ENCODE measurements at places on chromosomes 11 and 22.

DNA sequence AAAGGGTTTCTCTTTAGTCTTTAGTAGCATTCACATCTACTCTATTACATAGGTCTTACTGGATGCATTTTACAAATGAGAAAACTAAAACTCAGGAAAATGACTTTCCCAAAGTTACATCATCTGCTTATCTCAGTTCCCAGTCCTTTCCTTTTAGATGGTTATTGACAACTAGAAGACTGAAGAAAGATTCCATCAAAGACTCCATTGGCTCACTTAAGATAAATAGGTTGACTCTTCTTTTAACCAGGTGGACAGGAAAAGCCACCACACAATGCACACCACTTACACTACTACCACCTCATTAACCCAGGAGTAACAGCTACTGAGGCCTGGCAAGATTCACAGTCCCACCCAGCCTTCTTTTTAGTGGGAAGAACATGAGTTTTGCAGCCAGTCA is 123.6 kb downstream of the TRIM44 start:
- H3K4me3 ChIP-seq: no peak overlapping the region
- no peaks in the 10 kb centered on the region for H3K36me3 ChIP-seq
- H3K4me1 ChIP-seq: peaks cover 4% of the 10 kb centered on the region
- H3K27ac ChIP-seq: no peak overlapping the region

DNA sequence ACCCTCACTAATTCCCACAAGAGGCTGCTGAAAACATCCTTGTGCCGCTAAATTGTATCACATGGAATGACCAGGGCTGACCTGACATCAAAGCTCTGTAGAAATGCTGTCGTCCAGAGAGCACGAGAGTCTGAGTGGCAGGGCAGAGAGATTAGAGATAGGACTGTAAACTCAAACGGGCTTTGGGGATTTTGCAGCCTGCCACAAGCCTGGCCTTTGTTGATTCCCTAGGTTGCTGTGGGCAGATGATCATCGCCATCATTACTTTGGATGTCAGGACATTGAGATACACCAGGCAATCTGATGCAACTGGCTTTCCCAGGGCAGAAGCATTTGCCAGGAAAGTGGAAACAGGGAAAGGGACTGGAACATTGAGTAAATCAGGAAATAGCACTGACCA is 131.6 kb downstream of the ETS1 start:
- H3K36me3 ChIP-seq: peaks cover 43% of the 10 kb centered on the region
- DNase-seq: no peak
- no peak overlapping the region for H3K4me3 ChIP-seq
- peak overlapping the region; percentile 25 for H3K27ac ChIP-seq
- peaks cover 5% of the 10 kb centered on the region for H3K4me1 ChIP-seq
- no peaks in the 10 kb centered on the region for H3K27me3 ChIP-seq

GRCh38 chr22:23387827-23388516 is 192.1 kb downstream of the IGLL1 start:
- H3K4me3 ChIP-seq: no peak overlapping the region
- peaks cover 4% of the 10 kb centered on the region for H3K27me3 ChIP-seq
- DNase-seq: no peak
- no peaks in the 10 kb centered on the region for H3K36me3 ChIP-seq
- no peak overlapping the region for H3K27ac ChIP-seq

DNA sequence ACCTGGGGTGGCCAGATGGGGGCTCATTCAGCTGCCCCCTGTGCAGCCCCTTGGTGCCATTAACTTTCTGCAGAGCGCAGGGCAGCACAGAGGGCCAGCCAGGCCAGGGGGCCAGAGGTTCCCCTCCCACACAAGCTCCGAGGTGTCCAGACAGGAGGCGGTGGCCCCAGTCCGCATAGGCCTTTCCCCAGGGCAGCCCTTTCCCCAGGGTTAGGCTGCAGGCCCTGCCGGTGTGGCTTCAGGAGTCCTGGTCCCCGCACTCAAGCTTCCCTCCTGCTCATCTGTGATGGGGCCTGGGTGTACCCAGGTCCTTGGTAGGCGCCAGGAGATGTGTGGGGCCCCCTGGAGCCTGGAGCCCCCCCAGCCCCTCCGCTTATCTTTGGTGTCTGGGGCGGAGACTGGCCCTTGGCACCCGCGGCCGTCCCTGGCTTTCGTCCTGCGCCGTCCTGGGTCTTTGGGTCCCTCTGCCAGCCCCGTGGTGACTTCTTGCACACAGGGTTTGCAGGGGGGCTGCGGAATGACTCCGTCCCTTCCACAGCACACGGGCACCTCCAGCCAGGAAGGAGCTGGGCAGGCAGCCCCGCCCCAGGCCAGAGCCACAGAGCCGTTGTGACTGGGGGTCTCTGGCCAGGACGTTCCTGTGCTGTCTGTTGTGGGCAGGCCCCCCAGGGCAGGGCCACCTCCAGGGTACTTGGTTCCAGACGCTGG is 8.9 kb downstream of the BRSK2 start:
- DNase-seq: no peak
- no peak overlapping the region for H3K27ac ChIP-seq
- no peaks in the 10 kb centered on the region for H3K36me3 ChIP-seq

GRCh38 chr11:1705126-1706052 is 8.4 kb downstream of the KRTAP5-6 start:
- H3K4me1 ChIP-seq: peaks cover 6% of the 10 kb centered on the region
- no peak overlapping the region for H3K4me3 ChIP-seq
- no peaks in the 10 kb centered on the region for H3K36me3 ChIP-seq
- H3K27ac ChIP-seq: no peak overlapping the region

Measured in effector memory CD4-positive, alpha-beta T cell (primary cell).